ENCODE measurements at places on chromosomes 1 and 21. TPM values are rescaled to one million over a fixed set of nuclear protein-coding genes. Genes with fewer than 3 reads are reported as not detected.

Gene MEX3A
- 12.7 TPM for total RNA-seq

Gene LCE1E
- total RNA-seq: not detected

GRCh38 chr1:101238031-101238628, 1.3 kb downstream of the S1PR1 start:
- no peak for DNase-seq

DNA sequence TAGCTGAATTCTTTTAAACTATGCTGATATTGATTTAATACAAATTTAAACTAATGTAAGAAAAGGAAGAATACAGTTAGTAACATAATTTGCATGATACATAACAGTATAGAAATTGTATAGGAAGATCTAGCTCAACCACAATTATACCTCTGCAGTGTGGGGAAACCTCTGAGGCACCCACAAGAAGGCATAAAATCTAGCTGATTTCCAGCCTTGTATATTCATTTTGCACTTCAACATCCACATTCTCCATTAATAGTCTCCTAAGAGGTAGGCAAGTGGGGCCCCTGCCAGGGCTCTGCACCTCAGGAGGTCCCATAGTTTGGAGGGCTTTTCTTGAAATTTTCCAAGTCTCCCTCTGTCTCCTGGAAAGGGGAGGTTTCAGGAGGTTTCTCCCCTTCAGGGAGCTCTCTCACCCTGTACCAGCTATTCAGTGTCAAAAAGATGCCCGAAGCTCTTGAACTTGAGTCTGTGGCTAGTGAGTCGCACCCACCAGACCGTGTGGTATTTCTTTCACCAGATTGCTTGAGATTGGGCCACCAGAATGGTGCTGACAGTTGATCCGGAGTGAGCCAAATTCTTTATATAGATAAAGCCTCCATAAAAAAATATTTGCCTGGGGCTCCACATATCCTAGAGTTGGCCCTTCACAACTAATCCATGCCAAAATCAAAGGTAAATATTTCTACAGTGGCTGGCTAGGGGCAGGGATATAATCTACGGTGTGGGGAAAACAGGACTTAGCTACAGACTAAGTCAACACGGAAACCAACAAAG, 108.2 kb downstream of the TIAM1 start:
- DNase-seq: no peak

DNA sequence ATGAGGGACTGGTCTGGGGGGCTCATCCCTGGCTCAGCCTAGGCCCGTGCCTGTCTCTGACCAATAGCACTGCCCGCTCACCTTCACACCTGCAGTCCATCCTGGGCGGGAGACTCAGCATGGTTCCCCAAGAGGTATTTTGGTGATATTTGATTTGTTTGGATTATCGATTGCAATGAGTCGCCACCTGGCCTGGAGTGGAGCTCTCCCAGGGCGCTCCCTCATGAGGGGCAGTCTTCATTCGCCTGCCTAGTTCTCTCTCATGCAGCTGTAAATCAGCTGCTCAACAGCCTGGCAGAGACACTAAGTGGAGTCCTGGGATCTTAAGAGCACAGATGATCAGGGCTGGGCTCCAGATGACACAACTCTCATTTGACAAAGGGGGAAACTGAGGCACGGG, 90.1 kb upstream of the ACTL8 start:
- no peak for DNase-seq

DNA sequence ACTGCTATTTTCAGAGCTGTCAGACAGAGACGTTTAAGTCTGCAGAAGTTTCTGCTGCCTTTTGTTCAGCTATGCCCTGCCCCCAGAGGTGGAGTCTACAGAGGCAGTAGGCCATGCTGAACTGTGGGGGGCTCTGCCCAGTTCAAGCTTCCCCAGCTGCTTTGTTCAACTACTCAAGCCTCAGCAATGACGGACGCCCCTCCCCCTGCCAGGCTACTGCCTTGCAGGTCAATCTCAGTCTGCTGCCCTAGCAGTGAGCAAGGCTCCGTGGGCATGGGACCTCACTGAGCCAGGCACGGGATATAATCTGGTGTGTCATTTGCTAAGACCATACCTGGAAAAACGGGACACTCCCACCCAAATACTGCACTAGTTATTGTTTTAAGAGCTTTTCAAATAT, 219.7 kb downstream of the BRINP3 start:
- no peak for DNase-seq

GRCh38 chr21:38861056-38861455, 55.3 kb downstream of the ETS2 start:
- DNase-seq: no peak

Gene KLF17
- 0.18 TPM for total RNA-seq

Gene CRYBG2
- total RNA-seq: not detected

DNA sequence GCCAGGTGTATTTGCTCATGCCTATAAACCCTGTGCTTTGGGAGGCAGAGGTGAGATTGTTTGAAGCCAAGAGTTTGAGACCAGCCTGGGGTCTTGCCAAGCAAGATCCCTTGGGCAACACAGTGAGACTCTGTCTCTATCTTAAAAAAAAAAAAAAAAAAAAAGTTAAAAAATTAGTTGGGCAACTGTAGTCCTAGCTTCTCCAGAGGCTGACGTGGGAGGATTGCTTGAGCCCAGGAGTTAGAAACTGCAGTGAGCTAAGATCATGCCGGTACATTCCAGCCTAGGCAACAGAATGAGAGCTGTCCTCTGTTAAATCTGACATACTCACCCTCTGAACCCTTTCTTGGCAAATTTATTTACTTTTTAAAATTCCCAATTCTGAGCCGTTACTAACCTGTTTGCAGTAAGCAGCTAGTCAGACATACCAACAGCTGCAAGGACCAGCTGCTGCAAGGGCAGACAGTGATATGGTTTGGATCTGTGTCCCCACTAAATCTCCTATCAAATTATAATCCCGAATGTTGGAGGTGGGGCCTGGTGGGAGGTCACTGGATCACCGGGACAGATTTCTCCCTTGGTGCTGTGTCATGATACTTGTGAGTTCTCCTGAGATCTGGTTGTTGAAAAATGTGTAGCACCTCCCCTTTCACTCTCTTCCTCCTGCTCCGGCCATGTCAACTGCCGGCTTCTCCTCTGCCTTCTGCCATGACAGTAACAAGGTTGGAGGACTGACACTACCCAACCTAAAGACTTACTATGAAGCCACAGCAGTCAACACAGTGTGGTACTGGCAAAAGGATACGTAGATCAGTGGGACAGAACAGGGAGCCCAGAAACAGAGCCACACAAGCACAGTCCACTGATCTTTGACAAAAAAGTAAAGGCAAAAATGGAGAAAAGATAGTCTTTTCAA, 10.6 kb downstream of the PARP1 start:
- no peak for DNase-seq

GRCh38 chr1:78086697-78087096, 40.9 kb downstream of the GIPC2 start:
- DNase-seq: no peak

GRCh38 chr1:96865731-96866685, 144.4 kb downstream of the PTBP2 start:
- no peak for DNase-seq

Gene BEST4
- total RNA-seq: 0.19 TPM

DNA sequence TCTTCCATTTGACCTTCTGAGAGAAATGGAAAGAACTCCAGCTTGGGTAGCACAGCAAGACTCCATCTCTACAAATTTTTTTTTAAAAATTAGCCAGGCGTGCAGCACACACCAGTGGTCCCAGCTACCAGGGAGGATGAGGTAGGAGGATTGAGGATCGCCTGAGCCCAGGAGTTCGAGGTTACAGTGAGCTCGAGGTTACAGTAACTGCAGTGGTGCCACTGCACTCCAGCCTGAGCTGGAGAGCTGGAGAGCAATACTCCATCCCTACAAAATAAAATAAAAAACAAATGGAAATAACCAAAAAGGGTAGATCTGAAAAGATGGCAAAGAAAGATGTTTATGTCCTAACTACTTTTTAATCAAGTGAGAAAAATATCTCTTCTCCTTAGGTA, 14.5 kb downstream of the POGZ start:
- no peak for DNase-seq

- DNase-seq: no peak
Measured at GRCh38 chr21:41783476-41784180, 16.8 kb upstream of the RIPK4 start.

DNA sequence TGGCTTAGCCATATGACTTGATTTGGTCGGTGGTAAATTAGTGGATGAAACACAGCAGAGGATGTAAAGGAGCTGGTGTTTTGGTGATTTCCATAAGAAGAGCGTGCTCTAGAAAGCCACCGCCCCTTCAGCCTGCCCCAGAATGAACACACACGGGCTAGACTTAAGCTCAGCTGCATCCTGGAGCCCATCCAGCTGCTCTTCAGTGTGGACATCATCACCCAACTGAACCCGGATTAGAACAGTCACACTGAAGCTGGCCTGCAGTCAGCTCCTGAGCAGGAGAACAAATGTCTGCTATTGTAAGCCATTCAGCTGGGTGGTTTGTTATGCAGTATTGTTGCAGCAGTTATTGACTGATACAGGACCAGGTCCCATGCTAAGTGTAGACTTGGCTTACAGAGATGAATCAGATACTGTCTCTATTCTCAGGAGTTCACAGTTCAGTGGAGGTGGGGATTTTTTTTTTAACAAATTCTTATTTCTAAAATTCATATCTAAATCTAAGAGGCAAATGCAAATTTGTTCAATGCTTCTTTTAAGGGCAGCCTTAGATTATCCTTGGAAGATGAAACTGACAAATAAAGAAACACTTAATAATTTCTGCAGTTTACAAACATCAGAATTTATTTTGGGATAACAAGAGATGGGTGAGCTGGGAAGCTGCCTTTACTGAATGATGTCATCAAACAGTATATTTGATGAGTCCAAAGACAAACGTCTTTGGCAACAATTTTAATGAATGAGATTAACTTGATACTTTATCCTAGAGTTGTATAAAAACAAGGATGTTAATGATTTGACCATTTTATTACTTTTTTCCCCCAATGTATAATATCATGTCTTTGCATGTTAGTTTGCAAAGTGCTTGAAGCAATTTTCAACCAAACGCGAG, 251.2 kb downstream of the TRABD2B start:
- no peak for DNase-seq

Gene MTMR11
- total RNA-seq: 15.4 TPM

DNA sequence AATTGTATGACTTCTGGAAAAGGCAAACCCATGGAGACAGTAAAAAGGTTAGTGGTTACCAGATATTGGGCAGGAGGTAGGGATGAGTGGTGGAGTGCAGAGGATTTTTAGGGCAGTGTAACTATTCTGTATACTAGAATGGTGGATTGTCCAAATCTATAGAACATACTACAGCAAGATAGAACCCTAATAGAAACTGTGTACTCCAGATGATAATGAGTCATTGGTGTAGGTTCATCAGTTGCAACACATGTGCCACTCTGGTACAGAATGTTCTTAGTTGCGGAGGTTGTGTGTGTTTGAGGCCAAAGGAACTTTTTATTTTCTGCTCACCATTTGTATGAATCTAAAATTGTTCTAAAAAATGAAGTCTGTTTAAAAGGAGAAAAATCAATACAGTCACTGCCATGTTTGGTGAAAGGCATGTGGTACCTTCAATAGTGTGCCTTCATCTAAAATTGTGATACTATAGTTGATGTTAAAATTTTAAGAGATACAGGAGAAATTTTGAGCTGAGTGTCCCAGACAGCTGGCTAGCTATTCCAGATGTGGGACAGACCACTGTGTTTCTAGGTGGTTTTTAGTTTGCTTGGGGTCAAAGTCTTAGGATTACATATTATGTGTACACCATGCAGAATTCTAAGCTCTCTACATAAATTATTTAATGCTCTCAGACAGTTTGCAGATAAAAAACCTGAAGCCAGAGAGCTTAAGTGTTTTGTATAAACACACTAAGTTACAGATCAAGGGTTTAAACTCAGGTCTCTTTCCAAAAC, 150.5 kb downstream of the RPS6KC1 start:
- DNase-seq: no peak

Gene GPA33
- total RNA-seq: not detected

- no peak for DNase-seq
Measured at GRCh38 chr1:163093169-163093568, 24.0 kb downstream of the RGS4 start.

DNA sequence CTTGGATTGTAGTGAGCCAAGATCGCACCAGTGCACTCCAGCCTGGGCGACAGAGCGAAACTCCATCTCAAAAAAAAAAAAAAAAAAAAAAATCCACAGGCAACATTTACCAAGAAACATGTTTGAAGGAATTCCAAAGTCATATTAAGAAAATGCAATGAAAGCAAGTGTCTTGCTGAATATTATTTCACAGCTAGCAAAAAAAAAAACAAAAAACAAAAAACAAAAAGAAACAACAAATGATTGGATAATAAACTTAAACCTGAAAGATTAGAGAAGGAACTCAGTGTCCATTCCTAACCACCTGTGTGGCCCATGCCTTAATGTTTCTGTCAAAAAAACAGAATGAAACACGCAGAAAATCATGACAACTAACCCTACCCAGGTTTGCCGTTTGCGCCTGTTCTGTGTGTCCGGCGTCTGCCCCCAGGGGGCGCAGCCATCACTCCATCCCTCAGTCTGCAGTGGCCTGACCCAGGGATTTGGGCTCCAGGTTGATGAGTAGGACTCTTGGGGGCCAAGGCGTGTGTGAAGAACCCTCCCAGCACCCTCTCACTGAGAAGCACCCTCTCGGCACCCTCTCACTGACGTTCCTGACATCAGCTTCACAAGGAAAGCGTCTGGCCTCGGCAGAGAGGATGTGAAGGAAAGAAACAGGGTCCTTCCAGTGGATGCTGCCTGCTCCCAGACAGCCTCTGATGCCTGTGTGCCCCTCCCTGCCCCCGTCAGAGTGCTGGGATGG, 19.2 kb upstream of the PTTG1IP start:
- no peak for DNase-seq

Gene LCE2C
- total RNA-seq: not detected

DNA sequence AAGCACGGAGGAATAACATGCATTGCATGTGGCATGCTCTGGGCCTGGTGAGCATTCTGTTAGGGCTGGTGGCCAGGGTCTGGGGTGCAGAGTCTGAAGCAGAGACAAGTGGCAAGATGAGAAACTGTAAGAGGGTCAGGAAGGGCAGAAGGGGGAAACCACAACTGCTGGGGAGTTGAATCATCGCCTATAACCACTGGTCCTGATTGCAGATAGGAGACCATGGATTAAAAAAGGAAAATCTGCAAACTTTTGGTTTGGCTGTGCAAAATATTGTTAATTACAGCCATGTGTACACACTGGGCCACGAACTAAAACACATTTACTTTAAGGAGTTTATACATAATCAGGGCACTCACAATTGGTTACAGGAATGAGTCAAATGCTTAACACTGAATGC, 76.6 kb downstream of the TGFBR3 start:
- DNase-seq: no peak

DNA sequence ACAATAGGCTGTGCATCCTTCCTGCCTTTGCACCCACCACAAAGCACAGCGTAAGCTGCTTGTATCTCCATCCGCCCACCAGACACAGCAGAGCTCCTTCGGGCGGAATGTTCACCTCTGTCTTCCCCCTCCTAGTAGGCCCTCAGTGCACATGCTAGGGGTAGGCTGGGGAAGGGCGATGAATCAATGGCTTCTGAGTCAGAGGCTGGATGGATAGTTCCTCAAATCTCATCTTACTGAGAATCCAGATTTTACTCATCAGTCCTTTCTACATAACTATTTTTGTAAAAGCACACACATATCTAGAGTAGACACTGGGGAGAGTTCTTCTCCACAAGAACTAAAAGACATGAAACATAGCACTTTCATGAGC, 73.8 kb downstream of the BCAR3 start:
- DNase-seq: no peak

Data from chondrocyte (in vitro differentiated cells).